ENCODE measurements at places on chromosomes 4 and X. TPM values are rescaled to one million over a fixed set of nuclear protein-coding genes. Genes with fewer than 3 reads are reported as not detected.

The PRPS1 gene
- 29.7 TPM for total RNA-seq

The IL2RG gene
- total RNA-seq, result 1.5 TPM

DNA sequence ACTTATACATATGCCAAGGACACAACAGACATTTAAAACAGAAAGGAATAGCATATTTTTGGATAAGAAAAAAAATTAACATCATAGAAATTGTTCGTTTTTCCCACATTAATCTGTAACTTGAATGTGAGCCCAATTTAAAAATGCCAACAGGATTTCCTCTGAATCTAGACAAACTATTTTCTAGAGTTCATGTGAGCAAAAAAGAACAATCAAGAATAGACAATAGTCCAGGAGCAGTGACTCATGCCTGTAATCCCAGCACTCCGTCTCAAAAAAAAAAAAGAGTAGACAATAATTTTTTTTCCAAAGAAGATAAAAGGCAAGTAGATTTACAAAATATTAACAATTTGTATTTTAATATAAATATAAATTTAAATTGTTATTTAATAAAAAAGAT is 73.7 kb upstream of the DUSP21 start:
- DNase-seq, result peak; percentile 10

DNA sequence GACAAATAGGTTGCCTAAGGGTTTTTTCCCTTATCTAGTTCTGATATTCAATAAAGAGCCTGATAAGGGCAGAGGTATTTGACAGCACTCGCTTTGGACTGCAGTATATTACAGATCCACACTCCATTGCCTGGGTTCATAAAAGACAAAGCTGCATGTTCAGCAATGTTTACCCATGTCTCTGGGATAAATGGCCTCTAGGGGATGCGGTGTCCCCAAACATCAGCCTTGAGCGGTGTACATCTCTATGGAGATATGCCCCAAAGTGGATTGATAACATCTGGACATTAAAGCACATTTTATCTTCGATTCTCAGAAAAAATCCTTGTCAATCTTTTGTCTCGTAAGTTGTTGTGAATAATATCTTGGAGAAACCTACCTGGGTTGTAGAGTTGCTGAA is 660.8 kb upstream of the AADAT start:
- no peak for DNase-seq

DNA sequence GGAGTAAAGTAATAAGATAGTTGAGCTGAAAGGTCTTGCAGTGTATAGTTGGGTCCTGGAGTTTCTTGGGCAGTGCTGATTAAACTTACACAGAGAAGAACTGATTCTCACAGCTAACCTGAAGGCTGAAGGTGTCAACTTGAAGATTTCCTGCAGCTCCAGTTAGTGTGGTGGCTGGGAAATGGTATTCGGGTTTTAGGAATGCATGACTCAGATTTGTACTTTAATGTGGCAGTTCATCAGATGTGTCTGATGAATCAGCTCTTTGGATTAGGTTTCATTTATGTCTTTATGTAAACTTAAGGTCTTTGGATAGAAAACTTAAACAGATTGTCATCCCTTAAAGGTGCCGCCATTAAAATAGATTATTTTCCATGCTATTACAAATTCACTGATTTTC is 200.0 kb downstream of the IL1RAPL1 start:
- DNase-seq, result peak; percentile 75

- DNase-seq, result no peak
Observed at GRCh38 chrX:37441377-37441776, 92.2 kb downstream of the PRRG1 start.

Measured in MCF 10A (cell line).